ENCODE measurements at places on chromosomes 11 and 22.
A peak's percentile ranks its signal among the peaks of the same experiment; 100 is the strongest.

DNA sequence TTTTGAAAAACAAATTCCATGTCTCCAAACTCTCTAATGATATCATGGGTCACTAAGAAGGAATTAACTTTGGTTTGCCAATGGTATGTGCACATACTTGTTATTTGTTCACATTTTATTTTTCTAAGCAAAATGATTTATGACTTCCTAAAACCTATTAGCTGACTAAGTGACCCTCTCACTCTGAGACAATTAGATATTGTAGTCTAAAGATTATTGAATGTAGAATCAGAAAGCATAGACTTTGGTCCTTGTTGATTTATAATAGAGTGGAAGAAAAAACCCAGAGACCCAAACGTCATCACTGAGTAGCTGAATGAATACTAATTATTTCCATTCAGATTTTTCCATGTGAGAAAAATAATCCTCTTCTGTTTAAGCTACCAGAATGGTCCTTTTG, 243.5 kb upstream of the ANO3 start:
- DNase-seq, result peak; percentile 69

GRCh38 chr22:22720724-22721261, 76.4 kb downstream of the GGTLC2 start:
- no peak for DNase-seq

GRCh38 chr11:128848815-128849455, 18.2 kb downstream of the KCNJ1 start:
- peak; percentile 25 for DNase-seq

DNA sequence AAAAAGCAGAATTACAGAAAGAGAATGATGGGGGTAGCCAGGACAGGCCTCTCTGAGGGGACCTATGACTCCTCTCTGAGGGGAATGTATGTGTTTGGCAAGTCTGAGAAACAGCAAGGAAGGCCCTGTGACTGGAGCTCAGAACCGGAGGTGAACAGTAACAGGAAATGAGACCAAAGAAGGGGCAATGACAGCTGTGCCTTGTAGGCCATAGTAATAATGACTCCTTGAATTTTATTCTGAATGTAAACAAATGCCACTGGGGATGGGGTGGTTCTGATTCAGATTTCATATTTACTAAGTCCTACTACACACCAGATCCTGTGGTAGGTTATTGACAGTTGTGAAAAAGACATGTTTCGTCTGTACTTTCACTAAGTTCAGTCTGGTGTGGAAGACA, 52.8 kb upstream of the APOA1 start:
- no peak for DNase-seq

DNA sequence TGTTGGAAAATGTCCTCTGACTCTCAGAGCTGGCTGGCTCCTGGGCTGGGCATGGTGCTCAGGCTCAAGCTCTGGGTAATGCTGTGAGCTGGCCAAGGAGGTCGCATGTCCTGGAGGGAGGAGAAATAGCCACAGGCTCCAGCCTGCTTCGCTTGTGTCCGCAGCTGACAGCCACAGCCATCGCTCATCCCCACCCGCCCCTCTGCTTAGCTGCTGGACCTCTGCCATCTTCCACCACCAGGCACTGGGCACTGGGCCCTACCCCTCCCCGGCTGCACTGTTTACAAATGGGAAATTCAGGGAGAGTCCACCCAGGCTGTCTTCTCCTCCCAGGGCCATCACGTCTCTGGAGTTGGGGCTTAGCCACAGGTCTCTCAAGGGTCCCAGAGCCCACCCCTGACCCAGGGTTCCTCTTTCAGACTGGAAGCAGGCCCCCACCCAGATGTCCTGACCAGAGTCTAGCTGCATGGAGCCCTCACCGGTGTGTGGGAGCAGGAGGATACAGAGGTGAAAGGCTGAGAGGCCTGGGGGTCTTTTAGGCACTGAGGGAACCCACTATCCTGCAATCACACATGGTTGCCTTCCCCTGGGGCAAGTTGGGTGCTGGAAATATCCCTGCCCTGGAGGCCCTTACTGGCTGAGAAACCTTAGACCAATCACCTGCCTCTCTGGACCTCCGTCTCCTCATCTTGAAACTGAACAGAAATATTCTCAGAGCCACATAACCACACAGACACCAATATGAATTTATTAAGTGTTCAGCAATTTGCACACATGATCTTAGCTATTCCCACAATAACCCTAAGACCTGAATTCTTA, 62.7 kb downstream of the CD82 start:
- DNase-seq, result peak; percentile 41

DNA sequence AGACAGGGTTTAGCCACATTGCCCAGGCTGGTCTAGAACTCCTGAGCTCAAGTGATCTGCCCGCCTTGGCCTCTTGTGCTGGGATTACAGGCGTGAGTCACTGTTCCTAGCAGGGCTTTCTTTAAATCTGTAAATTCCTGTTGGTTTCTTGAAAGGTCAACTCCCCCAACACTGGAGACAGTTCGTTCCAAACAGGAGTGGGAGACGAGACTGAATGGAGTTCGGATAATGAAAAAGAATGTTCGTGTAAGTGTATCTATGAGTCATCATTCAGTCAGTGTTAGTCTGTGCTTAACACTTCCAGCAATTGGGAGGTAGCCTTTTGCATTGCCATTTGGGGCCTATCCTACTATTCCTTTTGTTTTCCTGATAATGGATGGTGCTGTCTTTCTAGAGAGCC, 10.0 kb upstream of the BACE1-AS start:
- DNase-seq, result peak; percentile 99
